Spleen (tissue), 13 donors: ENCODE measurements at places on chromosomes 3 and 15.

DNA sequence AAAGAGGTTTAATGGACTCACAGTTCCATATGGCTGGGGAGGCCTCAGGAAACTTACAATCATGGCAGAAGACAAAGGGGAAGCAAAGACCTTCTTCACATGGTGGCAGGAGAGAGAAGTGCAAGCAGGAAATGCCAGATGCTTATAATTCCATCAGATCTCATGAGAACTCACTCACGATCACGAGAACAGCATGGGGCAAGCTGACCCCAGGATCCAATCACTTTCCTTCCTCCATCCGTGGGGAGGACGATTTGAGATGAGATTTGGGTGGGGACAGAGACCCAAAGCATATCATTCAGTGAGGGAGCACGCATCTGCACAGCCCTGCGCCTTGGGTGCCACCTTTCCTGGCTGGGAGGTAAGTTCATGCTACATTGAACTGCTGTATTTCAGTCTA, 234.1 kb upstream of the ATP10A start:
- DNase-seq = no peak

- no peak for DNase-seq
Observed at GRCh38 chr3:185744997-185745843, 79.6 kb downstream of the IGF2BP2 start.

DNA sequence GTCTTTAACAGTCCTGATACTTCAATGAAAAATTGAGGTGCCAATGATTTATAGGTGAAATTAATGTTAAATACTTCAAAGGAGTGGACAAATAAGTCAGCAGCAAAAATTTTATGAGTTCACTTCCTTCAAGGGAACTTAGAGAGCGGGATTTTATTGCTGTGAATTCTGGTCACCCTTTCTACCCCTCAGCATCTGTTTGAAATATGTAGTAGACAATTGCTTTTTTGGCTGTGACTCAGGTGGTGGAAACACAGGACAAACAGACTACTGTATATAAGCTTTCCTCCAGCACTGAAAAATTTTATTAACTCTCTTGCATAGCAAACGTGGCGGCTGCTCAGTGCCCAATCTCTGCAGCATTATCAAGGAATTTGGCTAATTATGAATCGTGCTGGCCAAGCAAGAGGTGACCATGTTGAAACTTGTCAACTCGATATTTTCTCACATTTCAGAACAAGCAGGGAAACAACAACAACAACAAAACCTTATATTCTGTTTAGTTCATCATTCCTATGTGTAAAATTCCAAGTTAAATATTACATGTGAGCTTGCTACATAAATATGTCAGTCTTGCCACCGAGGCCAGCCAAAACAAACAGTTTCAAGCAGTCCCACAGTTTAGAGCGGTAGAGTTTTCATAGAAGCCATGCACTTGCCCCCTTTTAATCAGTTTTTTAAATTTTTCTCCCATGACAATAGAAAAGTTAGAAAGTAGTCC, 420.2 kb downstream of the FOXP1 start:
- DNase-seq = no peak

- no peak for DNase-seq
Observed at GRCh38 chr3:109131276-109131675, 5.2 kb upstream of the C3orf85 start.

- DNase-seq = no peak
Observed at GRCh38 chr15:89089316-89090230, 1.3 kb downstream of the ABHD2 start.

- DNase-seq = no peak
Observed at GRCh38 chr15:64596701-64597476, 136.5 kb downstream of the ZNF609 start.

DNA sequence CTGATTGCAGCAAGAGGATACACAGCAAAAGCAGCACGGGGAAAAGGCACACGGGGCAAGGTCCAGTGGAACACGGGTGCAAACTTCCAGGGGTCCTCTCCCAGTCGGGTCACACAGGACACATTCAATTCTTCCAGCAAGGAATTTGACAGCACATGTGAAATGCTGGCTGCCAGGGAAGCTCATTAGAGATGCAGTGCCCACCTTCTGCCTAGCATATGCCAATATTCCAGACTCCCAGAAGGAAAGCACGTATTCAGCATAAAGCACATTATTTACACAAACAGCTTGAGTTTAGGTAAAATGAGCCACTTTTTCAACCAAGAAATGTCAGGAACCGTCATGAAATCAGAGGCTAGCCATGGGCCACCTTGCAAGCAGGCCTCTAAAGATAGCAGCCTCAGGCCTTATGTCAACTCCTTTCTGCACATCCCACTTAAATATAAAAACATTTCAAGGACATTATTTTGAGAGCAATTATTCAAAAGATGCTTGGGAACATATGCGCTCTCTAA, 19.3 kb downstream of the MYO5C start:
- DNase-seq = no peak

GRCh38 chr3:38163117-38163840, 2.1 kb upstream of the OXSR1 start:
- no peak for DNase-seq

- DNase-seq = no peak
Observed at GRCh38 chr3:138624518-138624917, 15.9 kb downstream of the FAIM start.

GRCh38 chr15:67036775-67037555, 28.4 kb upstream of the SMAD3 start:
- no peak for DNase-seq

- DNase-seq = no peak
Observed at GRCh38 chr3:153144071-153144470, 18.0 kb upstream of the RAP2B start.

DNA sequence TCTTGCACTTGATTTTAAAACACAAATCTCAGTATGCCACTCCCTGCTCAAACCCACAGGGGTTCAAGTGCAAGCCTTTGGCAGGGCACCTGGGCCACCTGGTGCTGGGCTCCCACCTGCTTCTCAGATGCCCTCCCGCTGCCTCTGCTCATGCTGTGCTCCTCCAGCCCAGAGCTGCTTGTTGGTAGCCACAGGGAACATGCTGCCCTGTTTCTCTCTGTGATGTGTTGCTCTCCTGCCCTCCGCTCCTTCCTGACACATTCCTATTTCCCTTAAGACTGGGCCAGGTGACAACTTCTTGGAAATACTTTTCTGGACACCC, 27.1 kb upstream of the KY start:
- DNase-seq = no peak

- no peak for DNase-seq
Observed at GRCh38 chr15:87487484-87487883, 769.1 kb downstream of the NTRK3 start.

DNA sequence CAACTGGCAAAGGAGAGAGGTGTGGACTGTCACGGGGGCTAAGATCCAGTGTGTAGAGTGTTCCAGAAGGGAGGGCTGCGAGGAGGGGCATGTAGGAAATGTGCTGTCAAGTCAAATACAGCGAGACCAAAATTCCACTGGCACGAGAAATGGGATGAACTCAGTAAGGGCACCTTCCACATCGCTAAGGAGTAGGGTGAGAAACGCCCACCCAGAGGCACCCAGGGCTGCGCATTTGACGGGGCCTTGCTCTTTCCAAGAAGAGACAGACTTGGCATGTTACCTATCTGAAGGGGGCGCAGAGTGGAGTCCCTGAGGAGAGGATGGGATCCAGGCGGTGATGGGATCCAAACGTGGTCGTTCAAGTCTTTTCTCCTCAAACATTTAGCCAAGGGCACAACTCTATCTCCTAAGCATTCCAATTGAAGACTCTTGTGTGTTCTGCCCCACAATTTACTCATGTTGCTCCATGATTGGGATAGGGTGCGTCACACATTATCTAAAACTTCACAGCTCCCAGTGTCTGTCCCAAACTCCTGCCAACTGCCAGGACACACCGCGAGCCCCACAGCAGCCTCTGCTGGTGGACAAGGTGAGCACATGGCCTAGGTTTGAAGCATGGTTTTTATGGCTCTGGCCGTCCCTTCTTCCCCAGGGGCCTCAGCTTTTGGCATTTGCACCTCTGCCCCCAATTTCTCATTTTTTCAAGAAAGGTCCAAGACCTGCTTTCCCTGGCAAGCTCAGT, 7.6 kb downstream of the SELENOS start:
- DNase-seq = no peak

DNA sequence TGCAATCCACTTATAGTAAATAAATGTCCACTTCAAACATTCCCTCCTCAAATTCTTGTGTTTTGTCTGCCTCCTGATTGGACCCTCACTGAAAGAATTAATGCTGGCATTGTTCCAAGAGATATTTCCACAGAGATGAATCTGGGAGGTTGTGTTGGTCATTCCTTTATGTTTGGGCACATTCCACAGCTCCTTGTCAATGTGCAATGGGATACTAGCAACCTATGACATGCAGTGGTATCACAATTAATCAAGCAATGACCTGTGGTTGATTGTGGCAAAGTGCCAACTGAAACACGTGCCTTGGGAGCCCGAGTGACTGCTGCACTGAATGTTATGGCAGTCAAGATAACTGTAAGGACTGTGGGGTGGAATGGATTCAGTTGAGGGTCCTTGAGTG, 55.0 kb upstream of the SNRPN start:
- DNase-seq = no peak

DNA sequence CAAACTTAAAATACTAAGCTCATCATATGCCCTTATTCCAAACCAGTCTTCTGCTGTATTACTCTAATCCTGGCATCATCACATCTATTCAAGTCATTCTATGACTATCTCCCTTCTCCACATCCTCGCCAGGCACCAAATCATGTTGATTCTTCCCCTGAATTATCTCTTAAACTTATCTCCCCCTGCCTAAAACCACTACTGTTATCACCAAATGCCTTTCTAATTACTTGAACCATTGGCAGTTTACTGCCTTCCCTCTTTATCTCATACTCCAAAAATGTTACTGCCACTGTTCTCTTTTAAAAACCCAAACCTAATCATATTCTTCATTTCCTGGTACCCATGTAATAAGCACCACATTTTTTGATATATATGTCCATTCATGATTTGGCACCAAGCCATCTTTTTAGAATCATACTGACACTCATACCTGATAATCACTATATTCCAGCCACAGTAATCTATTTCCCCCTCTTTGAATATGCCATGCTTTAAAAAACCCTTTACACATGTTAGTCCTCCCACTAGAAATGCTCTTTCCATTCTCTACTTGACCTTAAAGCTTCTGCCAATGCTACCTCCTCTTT, 126.8 kb downstream of the PEAK1 start:
- DNase-seq = no peak

DNA sequence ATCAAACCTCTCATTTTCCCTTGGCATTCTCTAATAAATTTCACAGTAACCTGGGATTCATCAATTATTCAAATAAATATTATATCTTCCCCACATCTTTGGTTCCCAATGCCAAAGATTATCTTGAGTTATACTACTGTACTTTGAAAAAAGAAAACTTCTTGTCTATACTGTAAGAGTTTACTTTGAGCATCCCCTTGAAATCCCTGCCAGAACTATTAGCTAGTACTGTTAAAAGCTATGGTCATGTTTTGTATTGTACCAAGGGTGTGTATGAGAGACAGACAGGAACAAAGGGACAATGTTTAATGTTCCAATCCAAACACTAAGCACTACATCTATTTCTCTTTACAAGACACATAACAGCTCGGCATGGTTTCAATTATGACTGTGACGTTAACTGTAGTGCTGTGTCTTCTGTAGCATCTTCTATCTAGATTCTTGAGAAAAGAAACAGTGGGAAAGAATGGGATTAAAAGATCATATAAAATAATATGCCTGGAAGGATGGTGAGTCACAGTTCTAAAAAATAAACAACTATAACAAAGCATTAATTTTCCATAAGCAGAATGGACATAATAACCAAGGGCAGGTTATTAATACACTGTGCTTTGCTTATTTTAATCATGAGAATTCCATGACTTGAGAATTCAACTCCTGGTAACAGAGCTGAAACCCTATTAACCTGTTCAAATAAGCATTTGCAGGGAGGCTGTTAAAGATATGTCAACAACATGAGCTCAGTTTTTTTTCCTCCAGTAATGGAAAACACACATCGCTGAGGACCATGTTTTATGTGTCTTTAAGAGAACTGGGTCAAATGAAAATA, 71.1 kb downstream of the ALDH1A2 start:
- DNase-seq = no peak

DNA sequence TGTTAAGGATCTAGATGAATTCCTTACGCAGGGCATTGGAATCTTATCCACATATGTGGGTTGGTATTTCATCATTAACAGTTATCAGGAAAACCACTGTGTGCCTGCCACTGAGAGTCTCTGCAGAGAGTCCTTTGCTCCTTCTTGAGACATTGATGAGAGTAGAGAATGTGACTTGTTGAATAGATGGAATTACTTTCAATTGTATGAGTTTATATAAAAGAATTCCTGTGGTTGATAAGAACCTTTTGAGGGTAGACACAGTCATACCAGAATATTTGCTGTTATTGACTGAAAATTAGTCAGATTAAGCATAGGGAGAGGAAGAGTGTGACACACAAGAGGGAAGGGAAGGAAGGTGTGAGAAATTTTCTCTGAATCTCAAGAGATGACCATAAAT, 30.8 kb downstream of the ARHGEF26 start:
- no peak for DNase-seq

DNA sequence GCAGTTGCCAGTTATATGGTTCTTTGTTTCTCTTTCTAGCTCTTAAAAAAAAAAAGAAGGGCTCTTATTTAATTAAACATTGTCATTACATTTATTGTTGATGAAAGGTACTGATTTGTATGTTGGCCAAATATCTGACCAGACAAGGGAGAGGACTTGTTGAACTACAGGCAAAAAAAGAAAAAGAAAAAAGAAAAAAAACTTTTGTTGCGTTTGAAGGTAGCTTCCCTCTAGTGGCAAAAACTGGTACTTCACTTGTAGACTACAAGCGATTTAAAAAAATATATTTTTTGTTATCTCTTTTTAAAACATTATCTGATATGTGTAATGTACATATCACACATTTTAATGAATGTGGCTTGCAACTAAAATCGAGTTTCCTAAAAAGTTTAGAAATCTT, 280.6 kb downstream of the ROBO2 start:
- no peak for DNase-seq

DNA sequence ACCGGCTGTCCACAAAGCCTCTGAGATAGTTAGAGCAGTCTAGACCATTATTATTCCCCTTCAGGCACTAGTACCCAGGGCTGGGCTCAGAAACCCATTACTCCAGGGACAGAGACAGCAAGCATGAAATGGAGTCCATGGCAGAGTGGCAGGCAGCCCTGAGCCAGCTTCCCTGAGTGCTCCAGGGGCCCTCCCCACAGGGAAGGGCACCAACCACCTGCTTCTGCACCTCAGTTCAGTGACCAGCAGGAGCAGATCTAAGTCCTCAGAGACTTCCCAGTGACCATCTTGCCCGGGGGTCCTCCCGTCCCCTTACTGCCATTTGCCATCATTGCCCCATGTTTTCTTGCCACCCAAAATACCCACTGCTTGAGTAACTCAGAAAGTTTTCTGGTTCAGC, 62.0 kb downstream of the DAPK2 start:
- DNase-seq = peak; percentile 72
